ENCODE measurements at places on chromosomes 3 and 15.

DNA sequence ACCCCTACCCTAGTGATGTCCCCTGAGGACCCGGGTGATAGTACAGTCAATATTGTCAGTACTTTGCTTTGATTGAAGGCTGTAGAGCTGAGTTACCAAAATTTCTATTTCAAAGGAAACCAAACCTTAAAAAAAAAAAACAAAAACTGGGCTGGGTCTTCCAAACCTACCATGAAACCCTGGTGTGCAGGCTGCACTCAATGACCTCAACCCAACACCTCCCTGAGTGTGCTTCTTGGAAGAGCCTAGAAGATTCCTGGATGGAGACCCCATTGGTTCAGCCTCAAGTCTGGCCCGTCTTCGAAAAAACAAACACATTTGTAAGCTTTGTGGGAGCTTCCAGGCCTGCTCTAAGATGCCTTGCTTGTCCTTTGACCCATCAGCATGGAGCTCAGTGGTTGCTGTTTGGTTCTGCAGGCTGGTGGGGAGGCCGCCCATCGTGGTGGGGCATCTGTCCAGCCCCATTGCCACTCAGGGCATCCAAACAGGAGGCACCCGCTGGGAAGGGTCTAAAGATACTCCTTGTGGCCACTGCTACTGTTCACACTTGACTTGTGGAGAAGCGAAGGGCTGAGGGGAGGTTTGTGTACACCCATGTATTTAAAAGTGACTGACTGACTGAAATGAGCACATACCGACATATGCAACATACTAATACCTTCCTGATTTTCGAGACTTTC is 32.2 kb downstream of the CRTAP start:
- DNase-seq, result no peak

DNA sequence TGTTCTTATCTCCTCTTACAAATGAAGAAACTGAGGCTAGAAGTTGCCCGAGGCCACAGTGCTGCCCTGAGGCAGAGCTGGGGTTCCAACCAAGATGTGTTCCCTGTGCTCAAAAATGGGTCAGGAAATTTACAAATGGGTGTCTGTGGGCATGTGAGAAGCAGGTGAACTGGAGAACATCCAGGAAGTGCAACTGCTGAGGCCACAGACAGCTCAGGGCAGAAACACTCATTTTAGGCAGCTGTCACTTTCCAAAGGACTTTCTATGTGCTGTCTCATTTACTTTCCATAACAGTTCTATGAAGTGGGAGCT is 47.2 kb upstream of the ATP2B2 start:
- no peak for DNase-seq

- DNase-seq, result no peak
Observed at GRCh38 chr3:195405651-195406050, 37.2 kb downstream of the ACAP2 start.

DNA sequence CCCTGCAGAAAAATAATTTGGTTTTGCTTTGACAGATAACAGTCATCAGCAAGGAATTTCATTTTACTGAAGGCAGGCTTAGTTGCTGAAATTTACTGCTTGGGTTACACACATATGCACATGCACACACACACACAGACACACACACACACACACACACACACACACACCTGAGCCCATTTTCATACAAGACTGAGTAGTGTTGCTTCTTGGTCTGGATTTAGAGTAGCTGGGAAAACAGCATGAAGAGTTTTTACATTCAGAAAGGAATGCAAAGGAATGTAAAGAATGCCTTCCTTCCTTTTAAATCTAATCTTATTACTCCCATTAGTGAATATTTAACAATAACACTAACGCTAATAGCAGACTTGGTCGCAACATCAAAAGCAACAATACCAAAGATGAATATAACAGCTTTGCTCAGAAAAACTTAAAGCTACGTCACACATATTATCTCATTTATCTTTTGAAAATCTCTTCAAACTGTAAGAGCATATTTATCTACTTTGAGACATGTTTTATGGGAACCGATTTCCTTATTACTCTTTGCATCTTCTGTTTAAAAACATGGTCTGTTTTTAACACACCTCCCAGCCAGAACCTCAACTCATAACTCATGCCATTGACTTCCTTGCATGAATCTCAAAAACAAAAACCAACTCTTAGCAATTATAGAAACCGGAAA is 32.5 kb downstream of the RFTN1 start:
- no peak for DNase-seq

DNA sequence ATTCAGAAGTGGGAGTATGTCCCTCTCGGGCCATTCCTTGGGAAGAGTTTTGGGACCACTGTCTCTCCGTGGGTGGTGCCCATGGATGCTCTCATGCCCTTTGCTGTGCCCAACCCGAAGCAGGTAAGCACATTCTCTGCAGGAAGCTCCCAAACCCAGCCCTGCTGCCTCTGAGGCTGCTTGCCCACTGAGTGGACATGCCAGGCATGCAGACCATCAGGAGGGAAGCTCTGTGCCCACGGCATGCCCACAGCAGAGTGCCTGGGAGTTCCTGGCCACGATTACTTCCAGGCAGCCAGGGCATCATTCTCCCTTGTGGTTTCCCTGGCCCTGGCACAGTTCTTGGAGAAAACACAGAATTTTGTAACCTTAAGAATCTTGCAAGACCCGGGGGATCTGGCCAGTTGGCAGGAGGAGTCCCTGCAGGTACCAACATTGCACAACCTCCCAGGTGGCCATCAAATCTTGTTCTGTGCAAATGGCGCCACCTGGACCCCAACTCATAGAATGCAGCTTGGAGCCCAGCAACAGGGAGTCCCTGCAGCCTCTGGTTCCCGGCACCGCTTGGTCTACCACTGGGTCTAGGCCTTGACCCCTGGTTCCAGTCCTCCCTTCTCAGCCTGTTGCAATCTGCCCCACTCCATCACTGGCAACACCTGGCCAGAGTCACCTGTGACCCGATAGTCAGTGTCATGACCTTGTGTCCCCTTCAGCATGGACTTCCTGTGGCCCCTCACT is 20.4 kb downstream of the FAH start:
- DNase-seq, result peak; percentile 54

DNA sequence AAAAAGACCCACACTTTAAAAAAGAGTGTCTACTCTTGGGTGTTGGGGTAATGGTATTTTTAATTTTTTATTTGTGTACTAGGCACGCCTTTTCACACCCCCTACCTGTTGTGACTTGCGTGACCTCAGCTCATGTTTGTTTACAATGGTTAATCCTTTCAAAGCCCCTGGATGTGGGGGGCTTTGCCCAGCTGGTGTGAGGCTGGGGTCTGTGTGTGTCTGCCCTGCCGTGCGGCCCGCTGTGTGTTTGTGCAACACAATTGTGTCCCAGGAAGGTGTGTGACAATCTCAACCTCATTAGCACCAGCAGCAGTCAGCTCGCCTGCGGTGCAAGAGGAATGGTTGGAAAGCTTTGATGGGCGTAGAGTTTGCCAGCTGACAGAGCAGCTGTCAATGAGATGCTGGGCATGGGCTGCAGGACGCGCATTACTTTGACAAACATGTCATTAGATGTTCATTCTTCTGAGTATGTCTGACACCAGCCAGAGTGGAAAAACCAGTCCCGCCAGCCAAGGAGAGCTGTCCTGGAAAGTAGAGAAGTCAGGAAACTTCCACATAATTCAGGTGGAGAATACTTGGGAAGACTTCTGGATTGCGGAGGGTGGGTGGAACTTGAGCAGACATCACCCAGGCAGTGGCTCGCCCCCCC is 9.6 kb downstream of the LRRK1 start:
- no peak for DNase-seq

GRCh38 chr3:12107071-12107713 is 51.5 kb downstream of the TIMP4 start:
- no peak for DNase-seq

GRCh38 chr3:8565376-8565775 is 63.8 kb downstream of the LMCD1 start:
- no peak for DNase-seq

GRCh38 chr3:71447803-71448202 is 135.7 kb downstream of the FOXP1 start:
- DNase-seq, result no peak

DNA sequence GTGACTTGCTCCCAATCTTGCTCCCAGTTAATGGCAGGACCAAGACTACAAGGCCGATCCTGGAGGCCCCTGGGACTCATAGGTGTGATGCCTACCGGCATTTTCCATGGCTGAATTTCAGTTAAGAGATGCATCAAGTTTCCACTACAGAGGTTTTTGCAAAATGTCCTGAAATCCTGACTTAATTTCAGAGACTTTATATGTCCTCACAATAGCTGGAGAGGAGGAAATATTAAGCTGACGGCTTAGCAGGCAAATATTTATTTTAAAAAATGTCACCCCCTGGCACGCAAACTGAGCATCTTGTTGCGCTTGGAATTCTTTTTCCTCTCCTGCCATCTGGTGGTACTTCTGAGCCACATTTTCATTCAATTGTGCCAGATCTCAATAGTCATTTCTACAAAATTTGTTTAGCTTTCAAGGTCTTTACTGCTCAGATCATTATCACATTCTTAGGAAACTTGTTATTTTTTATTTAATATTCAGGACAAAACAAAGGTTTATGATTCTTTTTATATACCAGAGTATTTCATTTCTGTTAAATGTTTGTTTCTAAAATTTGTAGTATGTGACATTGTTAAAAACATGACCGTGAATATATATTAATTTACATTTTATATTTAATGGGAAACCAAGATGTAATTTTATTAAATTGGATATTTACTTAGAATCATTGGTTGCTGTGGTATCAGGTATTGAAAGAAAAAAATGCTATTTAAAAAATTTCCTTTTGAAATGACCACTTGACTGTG is 189.2 kb upstream of the THRB start:
- no peak for DNase-seq

DNA sequence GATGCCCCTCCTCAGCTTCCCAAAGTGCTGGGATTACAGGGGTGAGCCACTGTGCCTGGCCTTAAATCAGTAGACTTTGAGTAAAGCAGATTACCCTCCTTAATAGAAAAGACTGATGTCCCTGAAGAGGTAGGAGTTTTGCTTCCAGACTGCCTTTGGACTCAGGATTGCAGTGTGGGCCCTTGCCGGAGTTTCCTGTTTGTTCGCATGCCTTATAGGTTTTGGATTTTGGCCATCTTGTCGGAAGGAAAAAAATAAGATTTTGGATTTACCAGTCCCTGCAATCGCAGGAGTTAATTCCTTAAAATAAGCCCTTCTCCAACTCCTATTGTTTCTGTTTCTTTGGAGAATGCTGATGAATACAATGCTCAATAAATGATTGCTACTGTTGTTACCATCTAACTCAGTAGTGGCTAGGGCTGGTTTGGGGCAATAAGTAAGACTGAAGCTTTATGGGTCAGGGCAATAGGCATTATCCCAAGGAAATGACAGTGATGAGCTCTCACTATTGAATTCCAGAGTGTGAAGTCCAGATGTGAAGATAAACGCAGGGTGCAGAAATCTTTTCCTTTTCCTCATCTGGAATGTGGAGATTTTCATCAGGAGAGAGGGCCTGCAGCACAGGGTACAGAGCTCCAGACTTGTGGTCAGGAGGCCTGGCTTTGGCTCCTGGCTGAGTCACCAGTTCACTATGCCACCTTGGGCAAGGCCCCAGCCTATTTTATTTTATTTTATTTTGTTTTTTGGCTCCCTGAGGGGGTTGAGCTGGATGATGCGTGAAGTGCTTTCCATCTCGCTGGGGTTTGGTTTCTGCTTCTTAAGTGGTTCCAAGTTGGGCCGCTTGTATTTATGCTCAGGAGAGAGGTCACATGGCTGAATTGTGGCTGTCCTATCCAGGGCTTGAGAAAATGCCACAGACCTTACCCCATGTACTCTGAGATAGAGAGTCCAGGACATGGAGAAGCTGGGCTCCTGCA is 25.3 kb downstream of the FOXL2 start:
- no peak for DNase-seq

- DNase-seq, result no peak
Observed at GRCh38 chr3:184110316-184110725, 13.5 kb downstream of the HTR3E start.

- no peak for DNase-seq
Observed at GRCh38 chr3:189947068-189947467, 173.6 kb downstream of the P3H2 start.

- DNase-seq, result no peak
Observed at GRCh38 chr3:71549951-71550350, 33.6 kb downstream of the FOXP1 start.

DNA sequence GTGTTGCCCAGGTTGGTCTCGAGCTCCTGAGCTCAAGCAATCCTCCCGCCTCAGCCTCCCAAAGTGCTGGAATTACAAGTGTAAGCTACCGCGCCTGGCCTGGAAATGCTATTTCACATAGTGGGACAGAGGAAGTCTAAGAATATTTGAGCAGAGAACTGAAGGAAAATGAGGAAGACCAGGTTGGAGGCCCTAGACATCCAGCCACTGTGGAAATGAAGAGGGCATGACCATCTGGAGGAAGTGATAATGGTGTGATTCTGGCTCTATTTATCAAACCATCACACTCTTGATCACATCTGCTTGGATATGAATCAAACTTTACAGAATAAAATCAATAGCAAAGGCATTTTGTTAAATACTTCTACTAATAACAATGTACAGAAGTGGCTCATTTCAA is 65.9 kb upstream of the ARHGEF3 start:
- DNase-seq, result no peak

DNA sequence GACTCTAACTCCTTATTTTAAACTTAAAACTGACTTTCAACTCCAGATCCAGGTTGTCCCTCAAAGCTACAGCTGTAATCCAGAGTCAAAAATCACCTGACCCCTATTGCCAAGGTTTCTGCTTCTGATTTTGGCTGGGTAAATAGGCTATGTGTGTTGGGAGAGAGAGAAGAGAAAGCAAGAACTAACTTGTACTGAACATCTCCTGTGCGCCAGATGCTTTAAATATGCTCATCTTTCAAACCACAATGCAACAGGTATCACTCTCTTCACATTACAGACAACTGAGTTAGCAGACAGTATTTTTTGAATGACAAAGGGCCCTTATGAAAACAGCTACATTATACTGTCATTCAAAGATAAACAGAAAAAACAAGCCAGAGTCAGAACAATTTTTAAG is 7.0 kb downstream of the WWTR1 start:
- DNase-seq, result no peak

- no peak for DNase-seq
Observed at GRCh38 chr15:28944696-28945300, 59.0 kb downstream of the APBA2 start.

DNA sequence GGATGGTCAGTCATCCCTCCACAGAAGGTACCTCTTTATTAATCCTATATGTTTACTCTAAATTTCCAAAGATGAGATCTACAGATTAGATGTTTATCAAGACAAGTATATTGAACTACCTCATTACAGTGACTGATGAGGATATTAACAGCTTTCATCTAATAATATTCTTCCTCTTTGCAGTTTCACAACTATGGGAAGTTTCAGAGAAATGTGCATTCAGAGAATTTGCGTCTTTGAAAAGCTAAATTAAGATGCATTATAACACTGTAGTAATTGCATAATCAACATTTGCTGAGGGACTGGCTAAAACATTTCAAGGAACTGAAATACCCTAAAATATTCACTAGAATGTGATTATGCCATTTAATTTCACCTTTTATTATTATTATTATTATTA is 46.7 kb downstream of the MCF2L2 start:
- DNase-seq, result no peak

GRCh38 chr3:160980740-160981139 is 124.4 kb downstream of the B3GALNT1 start:
- no peak for DNase-seq

- DNase-seq, result no peak
Observed at GRCh38 chr3:148938306-148938705, 53.0 kb upstream of the GYG1 start.

- no peak for DNase-seq
Observed at GRCh38 chr3:196111939-196112386, 30.1 kb upstream of the TFRC start.

Data from activated CD4-positive, alpha-beta T cell treated with anti-CD3 and anti-CD28 coated beads for 1 hour (primary cell).